ENCODE measurements at places on chromosomes 7 and 10.
A peak's percentile ranks its signal among the peaks of the same experiment; 100 is the strongest.

GRCh38 chr10:28744069-28744768 lies 66.9 kb downstream of the BAMBI start:
- DNase-seq = no peak

DNA sequence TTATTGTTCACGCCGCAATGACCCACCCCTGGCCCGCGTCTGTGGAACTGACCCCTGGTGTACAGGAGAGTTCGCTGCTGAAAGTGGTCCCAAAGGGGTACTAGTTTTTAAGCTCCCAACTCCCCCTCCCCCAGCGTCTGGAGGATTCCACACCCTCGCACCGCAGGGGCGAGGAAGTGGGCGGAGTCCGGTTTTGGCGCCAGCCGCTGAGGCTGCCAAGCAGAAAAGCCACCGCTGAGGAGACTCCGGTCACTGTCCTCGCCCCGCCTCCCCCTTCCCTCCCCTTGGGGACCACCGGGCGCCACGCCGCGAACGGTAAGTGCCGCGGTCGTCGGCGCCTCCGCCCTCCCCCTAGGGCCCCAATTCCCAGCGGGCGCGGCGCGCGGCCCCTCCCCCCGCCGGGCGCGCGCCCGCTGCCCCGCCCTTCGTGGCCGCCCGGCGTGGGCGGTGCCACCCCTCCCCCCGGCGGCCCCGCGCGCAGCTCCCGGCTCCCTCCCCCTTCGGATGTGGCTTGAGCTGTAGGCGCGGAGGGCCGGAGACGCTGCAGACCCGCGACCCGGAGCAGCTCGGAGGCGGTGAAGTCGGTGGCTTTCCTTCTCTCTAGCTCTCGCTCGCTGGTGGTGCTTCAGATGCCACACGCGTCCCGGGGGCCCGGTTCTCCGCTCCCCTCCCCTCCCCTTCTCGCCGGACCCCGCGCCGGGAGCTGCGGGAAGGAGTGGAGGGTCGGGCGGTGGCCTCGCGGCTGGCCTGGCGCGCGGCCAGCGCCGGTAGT lies at the start of gene CBX3:
Gene CBX3 (plus strand): TSS at position 499 of the 772 bp plus-strand sequence. CDS start 1,254 bp downstream, outside the sequence.
- DNase-seq = no peak

DNA sequence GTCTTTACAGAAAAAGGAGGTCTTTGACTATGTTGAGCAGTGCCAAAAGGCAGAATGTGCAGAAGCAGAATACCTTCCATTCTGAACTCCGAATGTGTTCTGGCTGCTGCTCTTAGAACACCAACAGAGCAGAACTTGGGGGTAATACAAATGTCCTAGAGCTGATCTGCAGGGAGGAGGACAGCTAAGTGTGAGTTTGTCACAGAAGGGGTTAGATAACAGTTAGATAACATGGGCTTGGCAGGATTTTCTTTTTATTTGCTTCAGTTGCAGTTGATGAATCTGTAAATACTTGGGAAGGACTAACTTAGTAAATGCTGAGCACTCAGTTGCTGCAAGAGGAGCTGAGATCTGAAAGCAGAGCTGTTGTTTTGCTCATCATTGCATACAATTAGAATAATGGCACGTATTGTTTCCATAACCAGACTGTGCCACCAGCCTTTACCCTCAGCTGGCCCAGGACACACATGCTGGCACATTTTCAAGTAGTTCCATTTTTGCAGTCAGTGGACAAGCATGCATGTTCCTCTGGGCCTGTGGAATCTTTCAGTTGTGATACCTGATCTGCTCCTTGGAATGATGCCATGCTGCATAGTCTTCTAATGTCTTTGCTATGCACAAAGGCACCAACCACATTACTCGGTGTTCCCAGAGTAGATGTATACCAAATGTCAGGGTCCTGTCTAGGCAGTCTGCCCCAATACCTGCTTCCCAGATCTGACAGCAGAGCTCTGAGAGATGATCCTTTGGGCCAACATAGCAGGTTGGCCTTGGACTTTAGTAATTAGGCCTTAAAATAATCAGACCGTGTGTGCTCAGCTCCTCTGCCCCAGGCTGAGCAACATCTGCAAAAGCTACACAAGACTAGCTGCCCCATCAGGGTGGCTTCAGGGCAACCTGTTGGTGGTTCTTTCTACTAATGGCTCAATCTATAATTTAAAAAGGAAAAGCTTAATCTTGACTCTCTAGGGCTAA lies 55.7 kb downstream of the GSDME start:
- DNase-seq = peak; percentile 81

- DNase-seq = no peak
Observed at GRCh38 chr7:1609023-1609422, 39.2 kb upstream of the PSMG3 start.

GRCh38 chr7:123131140-123131539 lies 68.6 kb downstream of the SLC13A1 start:
- no peak for DNase-seq

DNA sequence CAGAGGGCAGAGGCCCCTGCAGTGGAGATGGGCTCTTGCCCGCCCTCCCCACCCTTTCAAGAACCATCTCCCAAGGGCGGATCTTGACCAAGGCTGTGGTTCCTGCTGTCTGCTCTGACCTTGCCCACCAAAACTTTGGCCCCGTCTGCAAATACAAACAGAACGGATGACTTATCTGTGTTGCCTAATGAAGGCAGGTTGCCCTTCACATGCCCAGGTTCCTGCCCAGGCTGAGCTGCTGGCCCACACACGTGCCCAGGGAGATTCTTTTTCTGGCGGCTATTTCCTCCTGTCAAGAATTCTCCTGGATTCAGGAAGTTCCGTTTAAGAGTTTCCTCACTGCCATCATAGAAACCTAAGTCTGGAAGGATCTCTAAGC lies 78.3 kb downstream of the PROSER2 start:
- no peak for DNase-seq

- DNase-seq = peak; percentile 28
Observed at GRCh38 chr7:77667459-77668086, 28.7 kb upstream of the RSBN1L start.

DNA sequence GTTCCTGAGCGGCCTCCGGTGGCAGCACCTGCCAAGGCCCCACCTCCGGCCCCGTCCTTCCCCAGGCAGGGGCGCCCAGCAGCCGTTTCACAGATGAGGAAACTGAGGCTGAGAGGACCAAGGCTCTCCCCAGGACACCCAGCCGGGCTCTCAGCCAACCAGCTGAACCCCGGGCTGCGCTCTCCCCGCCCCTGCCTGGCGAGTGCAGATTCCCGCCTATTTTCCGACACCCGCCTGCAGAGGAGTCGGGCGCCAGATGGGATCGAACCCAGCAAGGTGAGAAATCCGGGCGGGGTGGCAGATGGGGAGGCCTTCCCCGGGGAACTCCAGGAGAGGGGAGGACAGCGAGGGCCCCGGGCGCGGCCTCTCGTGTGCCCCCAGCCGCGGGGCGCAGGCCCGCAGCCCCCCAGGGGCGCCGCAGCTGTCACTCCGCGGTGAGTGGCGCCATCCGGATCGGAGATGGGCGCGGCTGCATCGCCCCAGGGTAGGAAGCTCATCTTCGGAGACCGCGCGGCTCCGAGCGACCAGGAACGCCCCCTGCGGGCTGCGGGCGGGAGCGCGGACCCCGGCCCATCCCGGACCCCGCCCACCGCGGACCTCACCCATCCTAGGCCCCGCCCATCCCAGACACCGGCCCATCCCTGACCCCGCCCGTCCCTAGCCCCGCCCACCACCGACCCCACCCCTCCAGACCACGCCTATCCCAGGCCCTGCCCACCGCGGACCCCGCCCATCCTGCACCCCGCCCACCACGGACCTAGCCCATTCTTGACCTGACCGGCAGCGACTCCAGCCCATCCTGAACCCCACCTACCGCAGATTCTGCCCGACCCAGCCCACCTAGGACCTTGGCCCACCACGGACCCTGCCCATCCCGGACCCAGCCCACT lies 90.3 kb downstream of the MICALL2 start:
- no peak for DNase-seq

DNA sequence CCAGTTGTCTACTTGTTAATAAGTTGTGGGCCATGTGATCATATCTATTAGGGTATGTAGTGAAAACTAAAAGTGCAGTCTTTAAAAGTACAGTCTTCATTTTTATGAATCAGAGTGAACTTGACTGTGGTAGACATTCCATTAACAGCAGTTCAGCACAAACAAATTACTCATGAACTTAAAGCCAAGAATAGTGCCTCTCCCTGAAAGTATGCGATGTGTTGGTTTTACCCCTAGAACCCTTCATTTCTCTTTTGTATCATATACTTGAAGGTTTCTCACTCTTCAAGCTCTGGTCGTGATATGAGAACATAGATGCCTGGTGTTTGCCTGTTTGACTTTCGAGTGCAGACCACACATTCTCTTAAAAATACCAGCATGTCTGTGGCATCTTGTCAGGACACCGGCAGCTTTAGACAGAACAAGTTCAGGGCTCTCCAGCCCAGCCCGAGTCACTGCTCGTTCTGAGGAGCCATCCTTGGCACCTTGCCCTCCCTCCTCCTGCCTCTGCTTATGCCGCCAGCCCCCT lies 159.3 kb downstream of the LCOR start:
- peak; percentile 43 for DNase-seq

DNA sequence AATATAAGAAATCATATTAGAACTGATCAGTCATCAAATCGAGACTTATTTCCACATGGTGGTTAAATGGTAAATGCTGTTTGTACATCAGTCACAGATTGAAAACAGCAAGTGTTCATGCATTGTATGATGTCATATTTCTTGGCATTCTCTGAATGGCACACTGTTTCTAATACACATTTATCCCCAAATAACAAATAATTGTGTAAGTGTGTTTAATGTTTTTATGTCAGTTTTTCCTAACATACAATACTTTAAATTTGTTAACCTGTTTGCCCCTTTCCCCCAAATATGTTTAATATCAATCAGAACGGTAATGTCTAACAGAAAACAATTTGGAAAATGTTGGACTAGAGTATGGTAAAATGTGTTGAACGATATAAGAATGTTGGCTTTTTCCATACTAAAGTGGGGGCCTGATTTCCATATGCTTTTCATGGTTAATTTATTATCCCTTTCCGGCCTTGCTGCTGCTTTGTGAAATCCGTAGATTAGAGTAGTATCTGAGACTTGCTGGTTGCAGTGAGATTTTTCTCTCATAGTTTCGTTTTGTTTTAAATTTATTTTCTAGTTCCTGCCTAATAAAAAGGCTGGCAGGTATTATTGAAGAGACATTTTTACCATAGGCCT lies 23.7 kb downstream of the RAB18 start:
- peak; percentile 20 for DNase-seq

DNA sequence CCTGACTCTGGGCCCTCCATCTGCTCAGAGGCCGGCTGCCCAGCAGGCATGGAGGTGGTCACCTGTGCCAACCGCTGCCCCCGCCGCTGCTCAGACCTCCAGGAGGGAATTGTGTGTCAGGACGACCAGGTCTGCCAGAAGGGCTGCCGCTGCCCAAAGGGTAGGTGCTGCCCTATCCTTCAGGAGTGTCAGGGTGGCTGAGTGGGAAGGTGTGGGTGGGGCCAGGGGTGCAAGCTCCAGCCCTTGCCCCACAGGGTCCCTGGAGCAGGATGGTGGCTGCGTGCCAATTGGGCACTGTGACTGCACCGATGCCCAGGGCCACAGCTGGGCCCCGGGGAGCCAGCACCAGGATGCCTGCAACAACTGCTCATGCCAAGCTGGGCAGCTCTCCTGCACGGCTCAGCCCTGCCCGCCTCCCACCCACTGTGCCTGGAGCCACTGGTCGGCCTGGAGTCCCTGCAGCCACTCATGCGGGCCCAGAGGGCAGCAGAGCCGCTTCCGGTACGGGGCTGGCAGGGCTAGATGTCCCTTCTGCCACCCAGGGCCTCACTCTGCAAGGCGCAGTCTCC lies 17.5 kb upstream of the ZNF862 start:
- no peak for DNase-seq

- DNase-seq = peak; percentile 97
Observed at GRCh38 chr7:103637094-103637493, 191.1 kb upstream of the SLC26A5 start.

DNA sequence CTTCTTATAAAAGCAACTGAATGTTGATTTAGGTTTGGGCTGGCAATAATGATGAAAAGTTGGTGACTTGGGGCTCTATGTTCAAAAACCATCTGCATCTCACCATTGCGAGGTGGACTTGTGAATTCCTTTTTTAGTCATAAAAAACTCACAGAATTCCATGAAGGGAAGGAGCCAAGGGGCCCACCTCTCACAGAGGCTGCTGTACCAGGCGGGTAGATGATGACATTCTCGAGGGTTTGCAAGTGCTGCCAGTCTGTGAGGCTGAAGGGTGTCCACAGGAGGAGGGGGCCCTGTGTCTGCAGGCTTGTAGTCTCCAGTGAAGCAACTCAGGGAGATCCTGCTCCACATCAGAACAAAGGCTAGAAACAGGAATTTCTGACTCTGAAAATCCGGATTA lies 195.5 kb upstream of the ZNF32 start:
- DNase-seq = no peak

DNA sequence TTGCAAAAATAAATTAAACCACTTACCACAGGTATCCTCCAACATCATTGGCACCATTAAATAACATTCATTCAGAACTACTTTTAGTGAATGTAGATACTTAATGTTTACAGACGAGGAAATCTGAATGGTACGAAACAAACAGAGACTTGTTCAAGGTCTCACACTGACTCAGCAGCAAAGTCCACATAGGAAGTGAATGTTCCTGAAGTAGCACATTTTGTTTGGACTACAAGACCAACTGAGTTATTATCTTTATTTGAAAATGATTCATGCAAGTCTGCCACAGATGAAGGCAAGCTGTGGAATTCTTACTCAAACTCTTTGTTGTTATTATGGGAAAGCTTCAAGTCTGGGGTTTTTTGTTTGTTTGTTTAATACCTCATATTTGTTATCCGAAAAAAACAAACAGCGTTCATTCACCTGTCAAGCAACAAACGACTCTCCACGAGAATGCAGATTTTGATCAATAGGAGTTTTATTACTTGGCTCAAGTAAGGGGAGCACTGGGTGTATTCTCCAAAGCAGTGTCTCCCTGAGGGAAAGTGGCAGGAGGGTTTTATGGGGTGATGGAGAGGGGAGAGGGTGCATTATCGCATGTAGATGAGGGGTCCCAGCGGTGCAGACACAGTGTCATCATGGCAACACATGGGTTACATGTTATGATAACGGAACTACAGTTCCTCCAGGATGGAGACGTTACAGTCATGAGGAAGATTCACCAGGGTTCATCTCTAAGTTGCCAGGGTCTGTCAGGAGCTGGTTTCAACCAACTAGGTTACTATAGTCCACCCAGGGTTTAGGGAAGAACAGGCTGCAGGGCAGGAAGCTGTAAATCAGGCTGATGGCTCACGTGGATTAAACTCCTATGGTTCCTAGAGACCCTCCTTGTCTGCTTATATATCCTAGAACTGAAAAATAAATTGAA lies 147.7 kb upstream of the AKR1E2 start:
- DNase-seq = peak; percentile 89
